Stimulated activated CD4-positive, alpha-beta T cell treated with anti-CD3 and anti-CD28 coated beads, Interleukin-15, amount 100 ng/mL, for 1 hour (primary cell): ENCODE measurements at places on chromosomes 5 and 9.

DNA sequence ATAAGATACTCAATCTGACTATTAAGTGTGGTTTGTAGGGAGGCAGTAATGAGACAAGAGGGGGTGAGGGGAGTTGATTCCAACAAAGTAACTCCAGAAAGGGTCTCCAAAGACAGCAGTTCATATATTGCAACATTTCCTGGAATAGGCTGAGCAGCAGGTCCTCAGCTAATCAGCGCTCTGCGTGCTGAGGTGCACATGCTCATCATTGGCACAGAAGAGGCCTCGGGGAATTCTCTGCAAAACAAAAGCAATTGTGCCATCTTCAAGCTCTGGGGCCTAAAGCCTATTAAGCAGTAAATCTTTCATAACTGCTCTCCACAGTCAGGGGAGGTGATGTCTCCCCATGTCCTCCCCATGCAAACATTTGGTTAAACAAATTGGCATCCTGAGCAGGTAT, 357.3 kb downstream of the SPOCK1 start:
- no peak for DNase-seq

- no peak for DNase-seq
Observed at GRCh38 chr5:6730407-6730806, 17.2 kb downstream of the TENT4A start.

GRCh38 chr5:112279082-112279481, 140.0 kb downstream of the EPB41L4A start:
- no peak for DNase-seq

- DNase-seq: no peak
Observed at GRCh38 chr9:69421908-69422801, 97.1 kb downstream of the ENTREP1 start.

DNA sequence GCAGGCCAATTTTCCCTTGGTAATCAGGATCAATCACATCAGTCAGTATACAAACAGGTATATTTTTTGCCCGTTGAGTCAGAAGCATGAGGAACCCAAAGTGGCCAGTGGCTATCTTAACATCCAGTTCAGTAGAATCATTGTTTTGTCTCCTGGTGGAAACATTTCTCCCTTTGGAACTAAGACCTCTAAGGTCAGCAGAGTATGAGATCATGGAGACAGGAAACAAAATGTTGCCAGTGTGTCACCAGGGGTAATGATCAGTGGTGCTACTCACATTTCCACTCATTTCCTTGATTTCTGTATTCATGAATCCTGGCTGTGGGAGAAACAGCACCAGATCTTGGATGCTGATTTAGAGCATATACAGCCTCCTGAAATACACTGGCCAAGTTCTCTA, 553.0 kb downstream of the CSNK1G3 start:
- DNase-seq: no peak

- DNase-seq: no peak
Observed at GRCh38 chr5:72205431-72206009, 98.2 kb downstream of the MAP1B start.

- DNase-seq: no peak
Observed at GRCh38 chr9:14346231-14346791, 32.4 kb upstream of the NFIB start.

- DNase-seq: no peak
Observed at GRCh38 chr9:21889673-21890072, 87.2 kb downstream of the MTAP start.
